ENCODE measurements at places on chromosomes 3 and 15.
A peak's percentile ranks its signal among the peaks of the same experiment; 100 is the strongest.

GRCh38 chr3:24043985-24044384, 98.9 kb downstream of the NR1D2 start:
- no peak for DNase-seq

- DNase-seq = peak; percentile 56
These were observed 19.6 kb upstream of the TASOR start for GRCh38 chr3:56702490-56703315.

GRCh38 chr3:112346491-112347122, 13.7 kb downstream of the CD200 start:
- no peak for DNase-seq

- DNase-seq = no peak
These were observed 488.3 kb upstream of the GOLIM4 start for GRCh38 chr3:168583977-168584376.

DNA sequence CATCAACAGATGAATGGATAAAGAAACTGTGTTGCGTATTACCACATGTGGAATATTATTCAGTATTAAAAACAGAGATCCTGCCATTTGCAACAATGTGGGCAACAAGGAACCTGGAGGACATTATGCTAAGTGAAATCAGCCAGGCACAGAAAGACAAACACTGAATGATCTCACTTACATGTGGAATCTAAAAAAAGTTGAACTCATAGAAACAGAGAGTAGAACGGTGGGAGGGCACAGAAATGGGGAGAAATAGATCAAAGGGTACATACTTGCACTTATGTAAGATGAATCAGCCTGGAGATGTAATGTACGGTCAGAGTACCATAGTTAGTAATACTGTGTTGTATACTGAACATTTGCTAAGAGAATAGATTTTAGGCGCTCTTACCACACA, 29.8 kb upstream of the MUC13 start:
- DNase-seq = peak; percentile 72
